ENCODE measurements at places on chromosomes 13 and 19. TPM values are rescaled to one million over a fixed set of nuclear protein-coding genes. Genes with fewer than 3 reads are reported as not detected.

DNA sequence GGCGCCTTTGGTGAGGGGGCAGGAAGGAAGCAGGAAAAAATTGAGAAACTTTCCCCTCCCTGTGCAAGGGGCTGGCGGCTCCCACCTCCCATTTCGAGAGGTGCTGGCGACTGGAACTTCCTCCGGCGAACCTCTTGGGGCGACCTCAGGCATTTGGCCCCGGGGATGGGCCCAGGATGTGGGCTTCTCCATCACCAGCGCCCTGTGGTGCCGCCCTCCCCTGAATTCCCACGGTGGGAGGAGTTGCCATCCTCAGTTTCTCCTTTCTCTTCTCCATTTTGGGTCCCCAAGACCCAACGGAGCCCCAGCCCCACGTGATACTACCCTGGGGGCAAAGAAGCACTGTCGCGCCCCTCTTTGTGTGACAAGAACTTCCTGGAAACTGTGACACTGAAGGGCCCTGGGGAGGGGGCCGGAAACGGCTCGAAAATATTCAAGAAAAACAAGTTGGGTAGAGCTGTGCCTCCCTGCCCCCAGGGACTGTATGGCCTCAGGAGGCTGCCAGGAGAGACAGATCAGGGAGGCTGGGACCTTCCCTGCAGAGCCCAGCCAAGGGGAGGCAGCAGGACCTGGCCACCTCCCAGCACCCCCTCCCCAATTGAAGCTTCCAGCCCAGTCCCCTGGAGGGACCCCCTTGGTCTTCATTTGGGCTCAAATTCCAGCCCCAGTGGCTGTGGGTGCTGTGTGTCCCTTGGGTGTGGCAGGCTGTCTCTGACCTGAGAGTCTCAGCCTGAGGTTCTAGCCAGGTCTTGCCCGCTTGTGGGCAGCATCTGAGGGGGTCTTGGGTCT lies 16.2 kb upstream of the AP1M2 start:
- peak; percentile 36 for DNase-seq

- DNase-seq, result peak; percentile 89
These were observed at the start of gene MPND for GRCh38 chr19:4343370-4344307. TSS of gene MPND (plus strand) at chr19:4343562. CDS start at chr19:4343594, 32 bp downstream.

- no peak for DNase-seq
These were observed 3.3 kb upstream of the C3 start for GRCh38 chr19:6723738-6724137.

GRCh38 chr13:104111031-104111430 lies 1044.8 kb upstream of the SLC10A2 start:
- no peak for DNase-seq

GRCh38 chr19:35380450-35381124 lies 9.7 kb downstream of the GPR42 start:
- DNase-seq, result no peak

GRCh38 chr19:33906578-33907335 lies 110.1 kb downstream of the KCTD15 start:
- peak; percentile 60 for DNase-seq

- no peak for DNase-seq
These were observed 3.3 kb downstream of the PPP5C start for GRCh38 chr19:46350029-46350757.

GRCh38 chr13:49933511-49933910 lies 2.6 kb downstream of the SPRYD7 start:
- DNase-seq, result no peak

- no peak for DNase-seq
These were observed 213.3 kb downstream of the POSTN start for GRCh38 chr13:37385248-37385647.

GRCh38 chr13:112455476-112456059 lies 79.4 kb downstream of the SPACA7 start:
- DNase-seq, result no peak

DNA sequence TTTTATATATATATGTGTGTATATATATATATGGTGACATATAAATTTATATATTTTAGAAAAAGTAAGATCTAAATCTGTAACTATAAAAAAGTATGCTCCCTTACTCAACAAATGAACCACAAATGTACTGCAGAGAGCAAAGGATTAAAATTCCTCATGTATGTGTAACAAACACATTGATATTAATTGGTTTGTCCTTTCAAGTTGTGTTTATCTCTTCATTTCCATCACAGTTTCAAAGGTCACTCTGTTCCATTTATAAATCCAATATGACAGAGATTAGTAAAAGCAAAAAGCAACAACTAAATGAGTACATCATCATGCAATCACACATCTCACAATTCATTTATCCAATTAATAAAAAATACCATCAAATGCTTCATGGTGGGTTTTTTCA lies 247.9 kb downstream of the DACH1 start:
- DNase-seq, result no peak

DNA sequence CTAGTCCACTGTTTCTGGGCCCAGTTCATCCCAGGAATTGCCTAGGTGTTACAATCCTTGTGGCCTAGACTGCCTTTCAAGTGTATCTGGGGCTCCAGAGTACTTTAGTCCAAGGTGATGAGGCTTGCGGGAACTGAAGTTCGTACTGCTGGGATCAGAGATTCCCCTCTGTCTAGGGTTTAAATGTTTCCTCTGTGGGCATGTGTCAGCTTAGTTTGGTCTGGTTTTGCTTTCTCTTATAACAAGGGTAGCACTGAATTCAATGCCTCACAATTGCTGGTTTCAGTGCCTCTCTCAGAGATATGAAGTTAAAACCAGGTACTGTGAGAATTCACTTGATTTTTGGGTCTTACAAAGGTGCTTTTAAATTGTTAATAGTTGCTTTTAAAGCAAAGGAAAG lies 30.8 kb downstream of the RGCC start:
- DNase-seq, result no peak

- no peak for DNase-seq
These were observed 452.7 kb downstream of the TSHZ3 start for GRCh38 chr19:30896554-30896953.

DNA sequence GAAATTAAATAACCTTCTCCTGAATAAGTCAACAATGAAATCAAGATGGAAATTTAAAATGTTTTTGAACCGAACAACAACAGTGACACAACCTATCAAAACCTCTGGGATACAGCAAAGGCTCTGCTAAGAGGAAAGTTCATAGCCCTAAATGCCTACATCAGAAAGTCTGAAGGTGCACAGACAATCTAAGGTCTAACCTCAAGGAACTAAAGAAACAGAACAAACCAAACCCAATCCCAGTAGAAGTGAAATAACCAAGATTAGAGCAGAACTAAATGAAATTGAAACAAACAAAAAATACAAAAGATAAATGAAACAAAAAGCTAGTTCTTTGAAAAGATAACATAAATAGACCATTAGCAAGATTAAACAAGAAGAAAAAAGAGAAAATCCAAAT lies 9.0 kb downstream of the UGGT2 start:
- no peak for DNase-seq

GRCh38 chr13:82802528-82802927 lies 1079.7 kb downstream of the SLITRK1 start:
- no peak for DNase-seq

GRCh38 chr19:45643024-45643926 lies 4.1 kb upstream of the EML2 start:
- peak; percentile 96 for DNase-seq

DNA sequence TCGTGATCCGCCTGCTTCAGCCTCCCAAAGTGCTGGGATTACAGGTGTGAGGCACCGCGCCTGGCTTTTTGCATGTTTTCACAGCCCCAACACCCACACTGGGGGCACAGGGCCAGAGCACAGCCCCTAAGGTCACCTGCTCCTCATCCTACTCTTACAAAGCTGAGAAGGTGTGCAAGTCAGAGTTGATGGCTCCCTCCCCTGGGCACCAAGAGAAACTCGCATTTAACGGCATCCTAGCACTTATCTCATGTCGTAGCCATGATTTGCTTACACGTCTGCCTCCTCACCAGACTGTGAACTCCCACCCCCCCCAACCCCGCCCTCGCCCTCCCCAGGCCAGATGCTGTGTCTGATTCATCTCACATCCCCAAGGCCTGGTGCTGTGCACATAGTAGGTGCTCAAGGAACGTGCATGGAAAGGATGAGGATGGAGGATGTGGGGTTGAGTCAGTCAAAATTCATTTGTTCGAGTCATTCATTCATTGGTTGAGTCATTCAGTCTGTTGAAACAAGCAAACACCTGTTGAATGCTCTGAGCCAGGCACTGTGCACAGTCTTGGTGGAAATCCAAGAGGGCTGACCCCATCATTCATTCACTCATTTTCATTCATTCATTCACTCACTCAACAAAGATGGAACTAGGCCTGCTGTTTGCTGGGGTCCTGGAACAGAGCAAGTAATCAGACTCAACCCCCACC lies 11.3 kb downstream of the SHANK1 start:
- no peak for DNase-seq

- no peak for DNase-seq
These were observed 1.9 kb downstream of the SCEL start for GRCh38 chr13:77537289-77537919.

DNA sequence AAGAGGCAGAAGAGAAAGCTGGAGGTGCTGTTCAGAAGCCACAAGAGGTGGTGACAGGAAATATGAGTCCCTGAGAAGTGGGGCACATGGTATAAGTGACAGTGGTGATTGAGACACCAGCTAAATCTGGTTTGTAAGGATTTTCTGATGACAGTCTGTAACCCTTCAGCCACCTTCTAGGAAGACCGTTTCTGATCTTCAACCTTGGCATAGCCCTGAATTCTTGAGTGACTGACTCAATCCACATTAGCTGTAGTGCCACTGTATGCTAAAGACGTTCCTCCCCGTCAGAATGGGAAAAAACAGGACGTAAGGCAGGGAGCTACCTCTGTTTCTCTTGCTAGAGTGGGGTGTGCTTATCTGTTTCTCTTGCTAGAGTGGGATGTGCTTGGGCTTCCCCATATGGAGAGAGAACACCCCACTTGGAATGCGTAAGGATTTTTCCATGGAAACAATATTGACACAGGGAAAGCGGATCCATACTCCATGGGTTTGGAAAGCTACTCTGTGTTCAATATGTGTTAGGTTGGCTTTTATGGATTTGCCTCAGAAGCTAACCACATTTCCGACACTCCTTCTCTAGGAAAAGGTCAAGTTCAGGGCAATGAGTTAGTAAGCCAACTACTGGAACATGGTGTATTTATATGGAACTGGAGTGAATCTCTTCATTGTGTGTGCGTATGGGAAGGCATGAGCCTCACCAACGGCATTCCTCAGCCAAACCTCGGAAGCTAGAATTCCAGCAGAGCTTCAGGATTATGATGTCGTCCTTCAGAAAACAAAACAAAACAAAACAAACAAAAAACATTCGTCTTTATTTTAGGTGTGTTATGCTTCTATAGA lies 948.8 kb upstream of the SLC10A2 start:
- DNase-seq, result no peak

- no peak for DNase-seq
These were observed 60.5 kb downstream of the PCCA start for GRCh38 chr13:100149389-100149788.

Gene IL17D
- 0.60 TPM for total RNA-seq

Gene ZNF556
- 0.11 TPM for total RNA-seq

Gene ERICH4
- total RNA-seq, result not detected

Gene NPHS1
- total RNA-seq, result 1.7 TPM

Gene CPB2
- total RNA-seq, result not detected

Gene CDC42EP5
- total RNA-seq, result 19.8 TPM

Gene SBSN
- not detected for total RNA-seq

Gene ZNF865
- 21.7 TPM for total RNA-seq

Gene C13orf42
- total RNA-seq, result 7.0 TPM

Gene TMEM150B
- total RNA-seq, result not detected

Gene ASPDH
- not detected for total RNA-seq

Gene SBNO2
- total RNA-seq, result 40.7 TPM
